ENCODE measurements at places on chromosomes 7 and 10.
A peak's percentile ranks its signal among the peaks of the same experiment; 100 is the strongest.

DNA sequence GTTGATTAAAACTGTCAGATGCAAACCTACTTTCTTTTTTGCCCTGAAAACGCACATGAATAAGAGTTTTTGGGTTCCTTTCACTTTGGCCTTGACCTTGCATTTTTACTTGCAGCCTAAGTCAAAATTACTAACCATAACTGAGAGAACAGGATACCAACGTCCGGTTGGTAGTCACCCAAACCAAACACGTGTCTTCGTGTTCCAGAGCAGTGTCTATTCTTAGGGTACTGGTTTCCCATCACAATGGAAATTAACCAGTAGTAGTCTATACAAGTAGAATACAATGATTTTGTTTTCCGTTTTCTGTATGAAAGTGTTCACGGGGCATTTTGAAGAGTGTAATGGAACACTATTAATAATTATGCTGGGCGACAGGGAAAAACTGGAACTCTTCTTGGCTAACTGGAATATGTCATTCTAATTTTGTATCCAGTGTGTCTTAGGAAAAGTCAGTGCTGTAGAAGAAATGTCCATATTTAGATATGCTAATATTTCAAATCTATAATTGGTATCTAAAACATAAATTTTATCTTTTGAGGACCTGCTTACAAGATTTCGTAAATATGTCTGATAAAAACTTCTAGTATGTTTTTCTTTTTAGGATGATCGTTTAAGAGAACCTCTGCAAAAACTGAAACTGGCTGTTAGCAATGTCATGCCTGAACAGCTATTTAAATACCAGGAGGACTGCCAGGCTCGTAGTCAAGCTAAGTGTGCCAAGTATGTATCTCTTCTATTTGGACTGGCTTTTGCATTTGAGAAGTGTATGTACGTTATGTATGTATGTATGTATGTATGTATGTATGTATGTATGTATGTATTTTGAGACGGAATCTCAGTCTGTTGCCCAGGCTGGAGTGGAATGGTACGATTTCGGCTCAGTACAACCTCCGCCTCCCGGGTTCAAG lies 40.9 kb downstream of the UBN2 start:
- no peak for DNase-seq

- DNase-seq: no peak
These were observed 148.1 kb downstream of the POU6F2 start for GRCh38 chr7:39125846-39126245.

DNA sequence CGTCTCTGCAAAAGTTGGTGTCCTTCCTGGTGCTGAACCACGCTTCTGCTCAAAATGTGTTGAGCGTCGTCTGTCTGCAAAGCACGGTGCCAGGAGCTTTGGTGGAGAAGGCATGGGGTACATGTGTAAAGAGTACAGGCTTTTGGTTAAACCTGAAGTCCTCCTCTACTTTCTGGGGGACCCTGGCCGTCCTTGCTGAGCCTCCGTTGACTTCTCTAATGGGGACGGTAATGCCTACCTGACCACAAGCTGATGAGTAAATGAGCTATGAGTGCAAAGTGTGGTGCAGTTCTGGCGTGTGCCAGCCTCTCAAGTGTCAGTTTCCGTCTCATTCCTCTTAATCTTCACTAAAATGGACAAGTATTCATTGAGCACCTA lies 527 bp upstream of the HERPUD2 start:
- DNase-seq: no peak

- DNase-seq: no peak
These were observed 19.9 kb downstream of the ADAP1 start for GRCh38 chr7:934469-935163.

- no peak for DNase-seq
These were observed 10.0 kb upstream of the TNS3 start for GRCh38 chr7:47591655-47592572.

- no peak for DNase-seq
These were observed 43.9 kb downstream of the LYZL1 start for GRCh38 chr10:29332761-29333148.

GRCh38 chr7:47635091-47636080 lies 53.5 kb upstream of the TNS3 start:
- DNase-seq: no peak

DNA sequence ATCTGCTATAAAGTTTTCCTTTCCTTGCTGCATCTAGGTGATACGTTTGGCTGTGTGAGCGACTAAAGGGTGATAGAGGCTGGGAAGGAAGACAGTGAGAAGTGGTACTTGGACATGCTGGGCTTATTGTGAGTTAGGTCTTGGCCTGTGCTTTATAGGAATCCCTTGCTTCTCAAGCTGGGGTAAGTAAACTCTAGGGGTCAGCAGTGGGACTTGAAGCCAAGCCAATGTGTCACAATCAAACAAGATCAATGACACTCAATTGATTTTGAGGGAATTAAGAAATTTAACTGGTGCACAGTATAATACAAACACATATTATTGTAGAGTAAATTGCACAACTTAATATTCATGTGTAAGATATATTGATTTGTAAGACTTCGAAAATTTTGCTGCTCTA lies 155.8 kb upstream of the AOAH start:
- DNase-seq: no peak

DNA sequence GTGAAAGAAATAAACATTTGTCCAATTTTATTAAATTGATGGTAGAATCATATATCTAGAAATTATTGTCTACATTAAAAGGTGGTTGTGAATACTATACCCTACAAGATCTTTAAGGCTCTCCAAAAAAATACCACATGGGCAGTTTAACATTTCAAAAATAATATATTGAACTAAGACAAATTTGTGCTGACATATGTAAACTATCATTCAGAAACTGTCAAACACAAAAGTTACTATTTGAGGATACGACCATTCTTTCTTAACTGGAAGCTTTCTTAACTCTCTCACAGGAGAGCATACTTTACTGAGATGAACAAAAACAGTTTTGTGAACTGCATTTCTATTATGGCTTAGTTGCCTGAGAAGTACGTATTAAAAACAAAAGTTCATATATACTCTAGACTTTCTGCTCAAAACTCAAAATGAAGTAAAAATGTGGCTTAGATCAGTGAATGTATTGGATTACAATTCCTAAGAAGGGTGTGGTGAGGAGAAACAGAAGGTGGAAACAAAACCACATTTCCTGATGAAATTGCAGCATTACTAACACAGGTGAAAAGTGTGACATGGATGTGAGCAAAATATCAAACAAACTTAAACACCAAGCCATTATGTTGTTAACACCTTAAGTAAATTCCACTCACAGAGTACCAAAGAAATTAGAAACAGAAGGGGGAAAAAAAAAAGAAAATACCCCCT lies 138.5 kb downstream of the SEMA3A start:
- no peak for DNase-seq

DNA sequence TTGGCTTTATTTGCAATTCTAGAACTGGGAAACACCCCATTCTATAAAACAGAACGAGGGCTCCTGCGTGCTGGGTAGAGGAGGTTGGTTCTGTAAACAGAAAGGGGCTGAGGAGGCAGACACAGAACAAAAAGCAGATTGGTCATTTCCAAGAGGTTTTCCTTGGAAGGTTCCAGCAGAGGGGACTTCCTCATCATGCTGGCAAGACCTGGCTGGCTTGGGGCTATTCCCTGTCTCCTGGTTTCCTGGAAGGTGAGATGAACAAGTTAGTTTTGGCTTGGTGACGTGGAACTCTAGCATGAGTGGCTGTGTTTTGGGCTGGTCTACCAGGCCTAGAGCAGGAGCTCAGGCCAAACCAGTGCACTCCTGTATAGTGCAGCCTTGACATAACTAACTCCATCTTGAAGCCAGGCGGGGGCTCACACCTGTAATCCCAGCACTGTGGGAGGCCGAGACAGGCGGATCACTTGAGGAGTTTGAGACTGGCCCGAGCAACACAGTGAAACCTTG lies 26.1 kb upstream of the DNAJB6 start:
- DNase-seq: no peak

- DNase-seq: no peak
These were observed 185.4 kb downstream of the SEC23IP start for GRCh38 chr10:120077707-120078492.

- no peak for DNase-seq
These were observed 85.6 kb upstream of the PDCD4 start for GRCh38 chr10:110786172-110786571.

- no peak for DNase-seq
These were observed 64.9 kb downstream of the STEAP1B start for GRCh38 chr7:22435105-22435504.

GRCh38 chr7:27124096-27124901 lies 6.3 kb downstream of the HOXA4 start:
- peak; percentile 41 for DNase-seq

- DNase-seq: no peak
These were observed 386.8 kb upstream of the NFE2L3 start for GRCh38 chr7:25765110-25765655.

DNA sequence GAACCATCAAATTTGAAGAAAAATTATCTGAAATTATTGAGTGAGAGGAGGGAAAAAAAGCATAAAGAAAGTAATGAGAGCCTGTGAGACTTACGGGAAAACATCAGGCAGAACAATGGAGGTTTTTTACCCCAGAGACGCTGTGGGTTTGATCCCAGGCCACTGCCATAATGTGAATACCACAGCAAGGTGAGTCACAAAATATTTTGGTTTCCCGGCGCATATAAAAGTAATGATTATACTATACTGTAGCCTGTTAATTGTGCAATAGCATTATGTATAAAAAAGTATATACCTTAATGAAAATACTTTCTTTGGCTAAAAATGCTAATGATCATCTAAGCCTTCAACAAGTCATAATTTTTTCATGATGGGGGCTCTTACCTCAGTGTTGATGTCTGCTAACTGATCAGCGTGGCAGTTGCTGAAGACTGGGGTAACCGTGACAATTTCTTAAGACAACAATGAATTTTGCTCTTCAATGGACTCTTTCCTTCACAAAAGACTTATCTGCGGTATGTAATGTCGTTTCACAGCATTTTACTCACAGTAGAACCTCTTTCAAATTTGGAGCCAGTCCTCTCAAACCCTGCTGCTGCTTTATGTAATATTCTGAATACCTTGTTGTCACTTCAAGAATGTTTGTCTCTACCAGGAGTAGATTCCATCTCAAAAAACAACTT lies 97.0 kb upstream of the FAM20C start:
- DNase-seq: no peak

All from T1000 (cell line).